Stimulated activated CD8-positive, alpha-beta memory T cell treated with anti-CD3 and anti-CD28 coated beads, Interleukin-12 subunit alpha, Interleukin-12 subunit beta, amount 100 ng/mL, for 4 hours (primary cell): ENCODE measurements at places on chromosomes 5 and 9.

DNA sequence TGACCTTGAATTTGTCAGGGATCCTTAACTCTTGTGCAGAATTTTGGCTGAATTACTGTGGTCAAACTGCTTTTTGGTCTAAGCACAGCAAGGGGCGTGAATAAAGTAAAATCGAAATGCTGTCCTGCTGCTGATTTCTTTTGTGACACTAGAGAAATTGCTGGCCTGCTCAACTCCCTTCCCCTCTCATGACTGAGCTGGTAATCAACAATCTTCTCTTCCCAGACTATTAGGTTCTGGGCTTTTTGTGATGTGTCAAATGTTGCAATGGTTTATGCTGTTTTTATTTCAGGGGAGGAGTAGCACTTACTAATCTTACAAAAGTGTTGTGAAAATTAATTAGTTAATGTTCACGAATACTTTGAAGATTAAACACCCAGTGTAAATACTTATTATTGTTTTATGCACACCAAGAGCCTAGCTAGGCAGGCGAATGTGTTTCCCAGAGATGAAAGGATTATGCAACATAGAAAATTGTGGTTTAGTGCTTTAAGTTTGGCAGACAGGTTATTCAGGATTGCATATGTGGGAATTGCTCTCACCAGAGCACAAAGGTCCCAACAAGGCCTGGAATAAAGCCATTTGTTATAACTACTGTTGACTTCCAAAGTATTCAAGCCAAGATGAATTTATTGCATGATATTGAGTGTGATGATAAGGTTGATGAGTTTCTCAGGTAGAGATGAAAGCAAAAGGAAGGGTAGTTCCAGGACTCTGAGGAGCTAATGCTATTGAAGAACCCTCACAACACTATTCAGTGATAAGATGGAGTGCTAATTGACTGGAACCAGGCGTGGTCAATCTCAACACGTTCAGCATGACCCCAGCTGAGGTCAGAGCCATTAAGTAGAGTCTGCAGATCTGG is 280.7 kb upstream of the ZNF608 start:
- no peak for DNase-seq

- no peak for DNase-seq
Measured at GRCh38 chr5:17860660-17861315, 226.5 kb downstream of the TAF11L14 start.

- no peak for DNase-seq
Measured at GRCh38 chr9:127910613-127911205, 6.1 kb downstream of the ST6GALNAC4 start.

GRCh38 chr9:110745676-110746075 is 77.1 kb downstream of the MUSK start:
- DNase-seq: no peak

- no peak for DNase-seq
Measured at GRCh38 chr5:124627815-124628595, 118.4 kb downstream of the ZNF608 start.

DNA sequence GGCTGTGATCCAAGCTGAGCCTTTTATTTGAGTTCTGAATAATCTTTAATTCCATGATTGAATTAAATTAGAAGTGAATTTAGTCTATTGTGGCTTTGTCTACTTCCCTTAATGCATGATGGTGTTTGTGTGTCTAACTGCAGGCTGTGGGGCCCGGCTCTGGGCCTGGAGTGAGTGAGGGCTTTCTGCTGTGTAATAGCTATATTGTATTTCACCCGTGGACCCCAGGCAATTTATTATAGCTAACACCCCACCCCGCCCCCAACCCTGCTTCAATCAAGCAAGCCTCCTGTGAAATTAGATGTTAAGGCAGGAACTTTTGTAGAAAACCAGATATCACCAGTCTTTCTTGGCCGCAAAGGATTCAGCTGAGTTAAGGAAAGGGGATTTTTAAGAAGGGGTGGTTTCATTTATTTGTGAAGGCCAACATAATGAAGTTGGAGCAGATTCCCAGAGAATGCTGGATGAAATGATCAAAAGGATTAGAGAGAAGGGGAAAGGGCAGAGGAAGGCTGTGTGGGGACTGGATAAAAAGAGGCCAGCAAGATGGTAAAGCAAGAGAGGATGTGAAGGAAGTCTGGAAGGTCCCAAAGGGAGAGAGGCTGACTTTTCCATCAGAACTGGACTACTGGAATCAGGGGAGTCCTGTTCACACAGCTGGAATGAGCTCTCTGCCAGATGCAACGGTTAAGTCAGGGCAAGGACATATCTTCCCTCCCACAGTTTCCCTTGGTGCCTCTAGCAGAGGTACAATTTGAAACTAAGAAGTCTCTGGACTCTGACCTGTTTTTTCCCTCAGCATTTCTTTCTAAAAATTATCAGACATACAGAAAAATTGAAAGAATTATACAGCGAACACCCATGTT is 125.3 kb upstream of the SAP30L start:
- DNase-seq: no peak

DNA sequence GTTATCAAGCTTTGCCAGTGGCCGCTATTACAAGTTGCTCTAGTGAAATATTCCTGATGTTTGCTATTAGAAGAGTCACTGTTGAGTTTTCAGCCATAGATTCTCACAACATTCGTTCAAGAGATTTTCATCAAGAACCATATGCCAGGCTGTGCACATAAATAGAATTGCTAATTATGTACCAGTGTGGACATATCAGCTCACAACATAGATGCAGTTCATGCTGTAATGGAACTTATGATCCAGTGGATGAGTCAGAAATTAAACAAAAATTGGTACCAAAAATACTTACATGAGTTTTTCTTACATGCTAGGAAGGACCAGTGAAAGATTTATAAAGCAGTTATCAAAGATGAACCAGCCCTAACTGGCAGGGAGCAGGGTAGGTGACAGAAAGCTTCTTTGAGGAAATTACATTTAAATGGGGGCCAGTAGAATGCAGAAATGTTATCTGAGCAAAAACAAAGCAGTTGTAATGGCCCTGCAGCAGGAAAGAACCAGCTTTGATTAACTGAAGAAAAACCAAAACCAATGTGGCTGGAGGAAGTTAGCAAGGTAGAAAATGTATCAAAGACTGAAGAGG is 404.2 kb downstream of the DNAH5 start:
- no peak for DNase-seq

DNA sequence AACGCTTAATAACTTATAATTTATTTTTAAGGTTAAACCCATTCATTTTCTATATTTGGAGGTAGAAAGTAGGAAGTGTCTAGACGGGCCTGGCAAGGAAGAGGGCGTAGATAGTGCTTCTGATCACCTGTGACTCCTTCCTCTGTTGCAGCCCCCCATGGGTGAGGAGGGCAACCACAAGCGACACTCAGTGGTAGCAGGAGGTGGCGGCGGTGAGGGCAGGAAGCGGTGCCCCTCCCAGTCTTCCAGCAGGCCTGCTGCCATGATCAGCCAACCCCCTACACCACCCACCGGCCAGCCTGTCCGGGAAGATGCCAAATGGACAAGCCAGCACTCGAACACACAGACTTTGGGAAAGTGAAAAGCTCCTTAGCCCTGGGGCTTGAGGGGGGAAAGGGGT is 36.7 kb downstream of the FAXDC2 start:
- peak; percentile 13 for DNase-seq

DNA sequence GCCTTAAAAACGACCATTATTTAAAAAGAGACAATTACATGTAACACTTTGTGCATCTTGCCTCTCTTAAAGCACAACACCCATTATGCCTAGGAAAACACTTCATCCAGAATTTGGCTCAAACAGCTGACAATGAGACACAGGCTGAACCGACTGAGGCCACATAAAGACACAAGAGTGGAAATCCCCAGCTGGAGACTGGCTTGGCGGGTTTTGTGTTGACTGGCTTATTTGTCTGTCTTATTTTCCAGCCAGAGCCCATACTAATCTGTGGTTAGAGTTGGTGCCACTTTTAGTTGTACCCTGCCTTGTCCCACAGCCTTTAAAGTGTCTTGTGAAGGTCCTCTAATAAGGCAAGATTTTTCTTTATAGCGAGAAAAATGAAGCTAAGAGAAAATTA is 21.2 kb downstream of the TRIM14 start:
- no peak for DNase-seq

DNA sequence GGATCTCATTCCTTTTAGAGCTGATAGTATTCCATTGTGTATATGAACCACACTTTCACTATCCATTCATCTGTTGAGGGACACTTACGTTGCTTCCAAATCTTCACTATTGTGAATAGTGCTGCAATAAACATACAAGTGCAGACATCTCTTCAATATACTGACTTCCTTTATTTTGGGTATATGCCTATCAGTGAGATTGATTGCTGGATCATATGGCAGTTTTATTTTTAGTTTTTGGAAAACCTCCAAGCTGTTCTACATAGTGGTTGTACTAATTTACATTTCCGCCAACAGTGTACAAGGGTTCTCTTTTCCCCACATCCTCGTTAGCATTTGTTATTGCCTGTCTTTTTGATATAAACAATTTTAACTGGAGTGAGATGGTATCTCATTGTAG is 33.8 kb upstream of the LECT2 start:
- DNase-seq: no peak

DNA sequence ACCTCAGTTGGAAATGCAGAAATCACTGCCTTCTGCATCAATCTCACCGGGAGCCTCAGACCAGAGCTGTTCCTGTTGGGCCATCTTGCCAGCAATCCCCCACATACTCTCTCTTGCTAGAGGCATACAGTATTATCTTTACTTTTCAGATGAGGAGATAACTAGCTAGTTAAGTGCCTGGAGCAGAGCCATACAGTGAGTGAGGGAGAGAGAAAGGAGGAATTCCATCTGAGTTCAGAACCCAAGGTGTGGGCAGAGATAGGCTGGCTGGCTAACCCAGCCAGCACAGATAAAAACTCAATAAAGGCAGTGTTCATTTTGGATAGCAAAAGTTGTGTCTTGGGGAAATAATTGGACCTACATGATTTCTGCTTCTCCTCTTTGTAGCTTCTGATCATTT is 268.0 kb upstream of the KIF2A start:
- no peak for DNase-seq

- no peak for DNase-seq
Measured at GRCh38 chr5:180491496-180491895, 2.7 kb upstream of the CNOT6 start.

- DNase-seq: no peak
Measured at GRCh38 chr5:1827886-1828397, 26.7 kb downstream of the NDUFS6 start.

GRCh38 chr9:133990366-133991213 is 1.5 kb downstream of the VAV2 start:
- DNase-seq: no peak

DNA sequence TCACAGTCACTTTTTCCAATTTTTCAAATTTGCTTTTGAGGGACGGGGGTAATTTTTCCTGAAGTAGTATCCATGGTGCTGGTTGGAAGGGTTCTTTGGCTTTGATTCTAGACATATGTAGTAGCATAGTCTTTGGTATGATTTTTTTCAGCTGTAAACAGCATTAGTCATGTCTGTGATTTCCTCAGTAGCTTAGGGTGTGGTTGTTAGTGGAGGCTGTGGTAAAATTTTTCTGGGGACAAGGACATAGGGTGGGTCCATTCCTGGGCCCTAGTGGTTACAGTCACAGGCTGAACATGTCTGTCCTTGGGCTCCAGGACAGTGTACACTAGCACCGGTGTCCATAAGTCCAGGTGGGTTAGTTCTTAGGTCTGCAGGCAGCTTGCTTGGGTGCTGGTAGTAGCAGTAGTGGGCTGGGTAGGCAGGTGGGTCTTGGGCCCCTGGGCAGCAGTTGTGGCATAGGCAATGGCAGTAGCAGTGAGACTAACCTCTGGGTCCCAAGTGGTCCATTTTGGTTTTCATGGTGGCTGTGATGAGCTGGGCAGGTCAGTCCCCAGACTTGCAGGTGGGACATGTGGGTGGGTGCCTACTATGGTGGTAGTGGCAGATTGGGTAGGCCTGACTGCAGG is 100.0 kb upstream of the CXCL14 start:
- DNase-seq: no peak

GRCh38 chr5:124438026-124438902 is 308.2 kb downstream of the ZNF608 start:
- DNase-seq: no peak
